KG1 (cell line): ENCODE measurements at places on chromosomes 6 and 20.

DNA sequence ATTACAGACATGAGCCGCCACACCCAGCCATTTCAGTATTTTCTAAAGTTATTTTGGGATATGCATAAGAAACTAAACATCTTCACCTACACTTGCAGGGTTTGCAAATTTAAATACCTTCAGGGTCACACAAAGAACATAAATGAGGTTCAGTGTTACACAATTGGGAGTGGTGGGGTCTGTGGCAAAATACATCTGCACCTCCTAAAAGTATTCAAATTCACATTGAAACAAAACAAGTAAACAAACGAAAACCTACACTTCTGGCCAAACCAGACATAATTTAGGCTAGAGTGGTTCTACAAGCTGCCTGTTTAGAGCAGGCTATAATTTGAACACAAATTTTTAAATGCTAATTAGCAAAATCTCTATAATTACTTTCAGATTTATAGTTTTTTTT, 34.6 kb downstream of the MAPK14 start:
- no peak for DNase-seq

GRCh38 chr6:122666418-122666817, 56.2 kb downstream of the PKIB start:
- DNase-seq, result no peak

DNA sequence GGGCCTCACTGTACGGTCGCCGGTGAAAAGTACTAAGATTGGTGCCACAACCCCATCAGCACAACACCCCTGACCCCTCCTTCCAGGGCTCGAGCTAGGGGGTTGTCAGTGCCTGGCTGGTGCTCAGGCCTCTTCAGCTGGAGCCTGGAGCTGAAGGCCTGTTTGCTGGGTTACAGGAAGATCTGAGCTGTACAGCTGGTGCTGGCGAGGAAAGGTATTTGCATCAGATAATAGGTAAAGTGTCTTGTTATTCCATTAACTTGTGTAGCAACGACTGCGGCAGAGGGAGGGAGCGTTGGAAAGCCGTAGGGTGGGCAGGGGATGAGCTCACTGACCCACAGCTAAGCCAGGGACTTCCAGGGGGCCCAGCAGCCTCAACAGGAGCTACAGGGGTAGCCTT, 15.8 kb upstream of the SIRPA start:
- no peak for DNase-seq

DNA sequence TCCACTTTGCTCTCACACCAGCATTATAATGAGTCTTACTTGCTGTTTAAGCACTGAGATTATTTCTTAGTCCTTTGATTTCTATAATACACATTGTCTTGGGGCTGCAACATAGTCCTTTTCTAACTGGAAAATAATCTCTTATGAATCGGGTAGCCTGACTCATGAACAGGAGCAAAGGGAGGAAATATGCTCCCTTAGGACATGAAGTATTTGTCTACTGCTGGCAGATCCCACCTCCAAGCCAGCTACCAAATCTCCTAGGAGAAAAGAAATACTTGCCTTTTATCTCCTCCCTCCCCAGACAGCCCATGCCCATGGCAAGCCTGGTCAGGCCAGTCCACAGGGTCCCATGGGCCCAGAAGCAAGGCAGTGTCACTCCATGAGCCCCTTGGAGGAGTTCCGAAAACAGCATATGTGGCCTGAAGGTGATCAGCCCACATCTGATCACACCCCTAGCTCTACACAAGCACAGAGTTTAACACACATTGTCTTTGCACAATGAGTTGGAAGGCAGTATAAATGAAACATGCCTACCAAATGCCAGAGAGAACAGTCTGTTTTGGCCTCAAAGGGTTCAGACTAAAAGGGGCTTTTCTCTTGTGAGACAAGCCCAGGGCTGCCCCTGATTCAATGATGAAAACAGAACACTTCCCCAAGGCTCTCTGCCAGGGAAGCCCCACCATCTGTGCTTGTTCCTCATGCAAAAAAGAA, 37.1 kb upstream of the SLC4A11 start:
- DNase-seq, result no peak
